Stimulated activated CD4-positive, alpha-beta T cell treated with anti-CD3 and anti-CD28 coated beads, Interleukin-1b, Interleukin-23, amount 100 ng/mL, for 24 hours (primary cell): ENCODE measurements at places on chromosomes 5 and 9.

- DNase-seq, result no peak
Measured at GRCh38 chr5:147417135-147417813, 92.6 kb downstream of the DPYSL3 start.

GRCh38 chr5:160520609-160521391 is 99.1 kb downstream of the PTTG1 start:
- no peak for DNase-seq

DNA sequence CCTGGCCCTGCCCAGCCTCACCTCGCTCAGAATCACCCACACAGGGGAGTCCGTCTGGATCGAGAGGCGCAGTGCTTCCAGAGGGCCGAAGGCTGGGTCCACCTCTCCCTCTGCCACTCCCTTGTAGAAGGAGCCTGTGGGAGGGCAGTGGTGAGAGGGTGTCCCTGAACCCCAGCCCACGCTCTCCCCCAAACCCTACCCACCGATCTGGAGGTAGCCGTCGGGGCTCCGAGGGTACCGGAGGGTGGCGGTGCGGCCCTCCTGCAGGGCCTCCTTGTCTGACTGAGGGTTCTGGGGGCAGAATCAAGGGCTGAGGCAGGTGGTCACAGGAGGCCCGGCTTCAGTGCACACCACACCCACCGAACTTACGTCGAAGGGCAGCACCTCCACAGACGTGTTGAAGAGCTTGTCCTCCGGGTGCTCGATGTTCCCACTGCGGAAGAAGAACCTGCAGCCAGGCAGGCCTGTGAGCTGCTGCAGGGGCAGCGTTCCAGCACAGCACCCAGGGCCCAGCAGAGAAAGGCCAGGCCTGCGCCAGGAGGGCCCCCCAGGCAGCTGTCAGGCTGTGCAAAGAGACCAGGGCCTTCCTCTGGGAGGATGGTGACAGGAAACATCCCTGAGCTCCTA is 4.5 kb downstream of the LTC4S start:
- no peak for DNase-seq

GRCh38 chr9:27227192-27227591 is 69.8 kb downstream of the EQTN start:
- DNase-seq, result no peak

DNA sequence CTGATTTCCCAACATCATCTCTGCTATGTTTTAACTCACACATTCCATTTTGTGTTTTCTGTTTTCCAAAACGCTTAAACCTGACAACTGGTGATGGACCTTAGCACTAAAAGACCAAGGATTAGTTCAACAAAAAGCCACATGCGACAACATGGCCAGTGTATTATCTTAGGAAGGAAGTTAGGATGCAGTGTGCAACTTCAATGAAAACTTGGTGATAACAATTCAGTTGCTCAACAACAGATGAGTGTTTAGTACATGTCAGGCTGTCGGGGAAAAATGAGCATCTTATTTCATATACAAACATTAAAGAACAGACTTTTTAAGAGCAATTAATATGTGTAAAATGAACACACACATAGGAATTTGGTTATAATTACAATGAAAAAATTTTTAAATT is 780.0 kb downstream of the SEMA5A start:
- no peak for DNase-seq

DNA sequence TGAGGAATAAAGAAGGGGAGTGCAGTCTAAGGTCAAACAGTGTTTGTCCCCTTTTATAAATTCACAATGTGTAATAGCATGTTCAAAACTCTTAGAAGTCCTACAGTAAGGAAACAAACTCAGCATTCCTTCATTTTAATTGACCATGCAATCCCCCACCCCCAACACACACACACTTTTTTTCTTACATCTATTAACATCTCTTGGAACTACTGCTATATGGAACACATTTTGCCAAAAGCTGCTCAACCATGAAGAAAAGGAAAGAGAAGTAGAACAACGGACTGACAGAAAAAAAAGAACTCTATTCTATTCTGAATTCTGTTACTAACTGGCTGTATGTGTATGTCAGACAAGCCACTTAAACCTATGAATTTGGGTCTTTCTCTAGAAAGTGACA is 2.8 kb upstream of the CTNNAL1 start:
- DNase-seq, result no peak

DNA sequence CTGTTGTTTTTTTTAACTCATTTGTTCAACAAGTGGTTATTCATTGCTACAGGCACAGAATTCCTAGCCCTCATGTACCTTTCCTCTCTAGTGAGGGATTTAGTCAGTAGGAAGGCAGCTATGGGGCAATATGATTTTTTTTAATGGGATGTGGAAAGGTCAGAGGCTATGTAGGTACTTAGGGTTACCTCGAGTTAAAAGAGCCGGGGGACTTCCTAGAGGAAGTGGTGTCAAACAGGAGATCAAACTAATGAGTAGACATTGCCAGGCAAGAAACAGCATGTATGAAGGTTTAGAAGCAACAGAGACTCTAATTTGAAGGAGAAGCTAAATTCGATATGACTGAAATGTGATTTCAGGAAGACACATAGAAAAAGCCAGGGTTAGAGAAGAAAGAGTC is 50.7 kb downstream of the ITGA2 start:
- DNase-seq, result no peak

DNA sequence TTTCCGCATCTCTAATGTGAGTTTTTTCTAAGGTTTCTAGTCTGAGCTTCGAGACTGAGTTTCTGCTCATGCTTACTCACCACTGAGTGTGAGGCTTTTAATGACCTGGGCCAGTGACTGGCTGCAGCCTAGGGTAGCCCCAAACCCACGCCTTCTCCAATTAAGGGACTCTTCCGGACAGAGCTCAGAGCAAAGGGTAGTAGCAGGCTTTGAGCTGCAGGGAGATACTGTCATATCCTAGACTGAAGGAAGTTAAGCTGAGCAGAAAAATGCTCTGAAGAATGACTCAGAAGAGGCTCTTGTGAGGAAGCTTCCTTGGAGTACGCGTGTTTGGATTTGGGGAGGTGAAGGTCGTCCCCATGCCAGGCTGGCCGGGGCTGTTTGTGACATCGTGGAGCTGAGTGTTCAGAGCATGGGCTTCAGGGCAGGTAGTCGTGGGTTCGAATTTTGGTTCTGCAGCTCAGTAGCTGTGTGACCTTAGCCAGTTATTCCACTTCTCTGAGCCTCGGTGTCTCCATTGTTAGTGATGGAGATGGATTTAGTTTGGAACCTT is 3.5 kb downstream of the USP20 start:
- no peak for DNase-seq

DNA sequence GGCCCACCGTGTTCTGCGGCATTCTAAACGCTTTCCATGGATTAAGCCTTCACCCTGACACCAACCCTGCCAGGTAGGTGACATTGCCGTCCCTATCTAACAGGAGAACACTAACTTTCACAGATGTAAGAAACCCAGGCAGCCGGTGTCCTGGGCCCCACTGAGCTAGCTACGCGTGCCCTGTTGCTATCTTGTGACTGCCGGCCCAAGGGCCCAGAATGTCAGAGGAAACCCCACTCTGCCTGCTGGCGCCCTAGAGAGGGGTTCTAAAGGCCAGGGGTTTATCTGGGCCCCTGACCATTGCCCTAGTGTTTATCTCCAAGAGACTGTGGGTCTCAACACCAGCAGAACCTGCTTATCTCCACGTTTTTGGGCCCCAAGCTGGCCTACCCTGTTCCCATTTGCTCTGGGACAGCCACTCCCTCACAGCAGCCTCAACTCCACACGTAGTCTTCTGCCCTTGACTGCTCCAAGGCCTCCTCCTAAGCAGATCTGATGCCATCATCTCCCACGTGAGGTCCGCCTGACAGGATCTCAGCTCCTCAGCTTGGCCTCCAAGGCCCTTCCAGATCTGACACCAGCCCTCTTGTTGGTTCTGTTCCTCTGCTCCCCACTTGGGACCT is 18.1 kb upstream of the ZBTB34 start:
- DNase-seq, result no peak

DNA sequence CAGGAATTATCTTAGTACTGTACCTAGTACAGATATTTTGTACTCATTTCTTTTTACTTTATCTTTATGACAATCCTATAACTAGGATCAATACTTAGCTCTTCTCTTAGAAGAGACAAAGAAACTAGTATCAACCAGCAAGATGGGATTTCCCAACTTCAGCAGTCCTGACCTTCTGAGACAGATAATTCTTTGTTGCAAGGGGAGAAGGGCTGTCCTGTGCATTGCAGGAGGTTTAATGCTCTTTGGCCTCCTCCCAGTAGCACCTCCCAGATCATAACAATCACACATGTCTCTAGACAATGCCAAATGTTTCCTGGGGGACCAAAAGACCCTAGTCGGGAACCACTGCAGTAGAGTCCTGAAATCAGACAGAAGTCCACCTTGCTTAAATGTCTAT is 424.3 kb upstream of the DMAC1 start:
- DNase-seq, result no peak

GRCh38 chr9:92324431-92324830 is 719 bp downstream of the NOL8 start:
- DNase-seq, result no peak

GRCh38 chr5:3778945-3779344 is 183.3 kb downstream of the IRX1 start:
- no peak for DNase-seq

DNA sequence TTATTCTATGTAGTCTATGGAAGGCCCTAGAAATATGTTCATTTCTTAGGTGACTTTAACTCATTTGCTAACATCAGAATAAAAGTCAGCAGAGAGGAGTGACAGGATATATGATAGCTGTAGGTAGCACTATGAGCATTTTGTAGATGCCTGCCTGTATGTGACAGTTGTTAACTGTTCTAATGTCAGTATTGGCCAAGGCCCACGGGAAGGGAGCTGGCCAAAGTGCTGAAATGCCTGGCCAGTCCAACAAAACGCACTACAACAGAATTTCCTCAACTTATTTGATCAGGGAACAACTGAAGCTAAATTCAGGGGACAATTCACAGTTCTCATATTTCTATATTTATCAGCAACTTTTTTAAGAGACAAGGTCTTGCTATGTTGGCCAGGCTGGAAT is 20.8 kb downstream of the SV2C start:
- DNase-seq, result no peak

DNA sequence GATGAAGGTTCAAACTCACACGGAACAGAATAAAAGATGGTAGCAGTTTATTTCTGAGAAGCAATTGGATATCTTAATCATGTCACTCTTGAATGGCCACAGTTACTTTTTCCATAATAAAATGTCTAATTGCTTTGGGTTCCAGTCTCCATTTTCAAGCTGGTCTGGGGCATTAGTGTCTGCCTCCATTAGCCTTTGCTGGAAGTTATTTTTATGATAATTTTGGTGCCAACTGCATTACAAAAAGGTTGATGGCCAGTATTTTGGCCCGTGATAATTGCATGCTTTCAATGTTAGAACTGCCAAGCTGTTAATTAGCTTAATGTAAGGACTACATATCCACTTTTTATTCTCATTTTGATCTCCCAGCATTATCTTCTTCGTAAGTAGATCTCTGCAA is 165.9 kb downstream of the SMC2 start:
- no peak for DNase-seq

GRCh38 chr9:20636888-20637440 is 14.7 kb upstream of the MLLT3 start:
- DNase-seq, result no peak

- no peak for DNase-seq
Measured at GRCh38 chr9:114169952-114170770, 14.8 kb downstream of the COL27A1 start.
